ENCODE measurements at places on chromosomes 1 and 21.

GRCh38 chr1:222643606-222643937 lies 25.7 kb downstream of the MIA3 start:
- DNase-seq = no peak

- DNase-seq = no peak
Measured at GRCh38 chr1:31551208-31551607, 25.1 kb upstream of the TINAGL1 start.

GRCh38 chr1:84936116-84936810 lies 43.3 kb upstream of the LPAR3 start:
- DNase-seq = no peak

GRCh38 chr21:35585878-35586277 lies 474.4 kb downstream of the SETD4 start:
- DNase-seq = no peak

DNA sequence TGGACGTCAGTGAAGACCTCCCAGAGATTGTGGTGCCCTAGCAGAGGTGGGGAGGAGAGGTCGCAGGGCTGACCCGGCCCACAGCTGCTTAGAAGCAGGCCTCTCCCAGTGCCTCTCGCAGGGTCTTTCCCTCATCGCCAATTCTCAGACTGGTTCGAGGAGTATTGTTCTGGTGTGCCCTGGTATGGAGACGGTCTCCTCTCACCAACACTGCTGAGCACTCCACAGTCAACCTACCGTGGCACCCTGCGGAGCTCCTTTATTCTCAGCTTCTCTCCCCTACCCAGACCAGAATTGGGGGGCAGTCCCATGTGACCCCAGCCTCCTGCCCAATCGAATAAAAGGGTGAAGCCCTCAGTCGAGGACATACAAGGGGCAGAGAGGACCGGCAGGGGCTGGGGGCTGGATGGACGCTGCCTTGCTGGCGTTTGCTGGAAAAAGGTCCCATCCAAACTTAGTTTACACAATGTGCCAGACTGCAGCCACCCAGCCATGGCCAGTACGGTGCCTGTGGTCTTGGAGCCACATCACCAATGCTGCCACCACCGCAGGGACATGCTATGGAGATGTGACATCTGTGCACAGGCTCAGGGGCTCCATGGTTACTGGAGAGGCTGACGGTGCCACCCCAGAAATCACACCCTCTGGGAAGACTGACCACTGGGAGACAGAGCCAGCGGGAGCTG lies 80.8 kb downstream of the STUM start:
- no peak for DNase-seq

GRCh38 chr1:67853704-67854103 lies 20.4 kb upstream of the GNG12 start:
- DNase-seq = no peak

GRCh38 chr1:201774983-201775344 lies 54.0 kb upstream of the IPO9 start:
- no peak for DNase-seq

DNA sequence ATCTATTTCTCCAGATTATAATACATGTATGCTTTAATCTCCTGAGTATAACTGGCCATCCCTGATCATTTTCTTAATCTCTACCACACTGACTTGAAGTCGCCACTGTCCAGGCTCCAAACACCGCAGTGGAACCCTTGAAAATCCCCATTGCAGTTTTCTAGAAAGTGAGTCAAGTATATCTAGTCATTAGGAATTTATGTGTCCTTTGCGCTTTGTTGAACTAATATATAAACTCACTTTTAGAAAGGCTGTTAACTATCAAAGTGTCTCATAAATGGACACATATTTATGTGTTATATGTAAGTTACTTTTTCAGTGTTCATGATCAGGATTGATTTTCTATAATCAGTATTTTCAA lies 211.5 kb downstream of the PATJ start:
- no peak for DNase-seq

- DNase-seq = no peak
Measured at GRCh38 chr21:15138490-15138889, 73.7 kb upstream of the NRIP1 start.

DNA sequence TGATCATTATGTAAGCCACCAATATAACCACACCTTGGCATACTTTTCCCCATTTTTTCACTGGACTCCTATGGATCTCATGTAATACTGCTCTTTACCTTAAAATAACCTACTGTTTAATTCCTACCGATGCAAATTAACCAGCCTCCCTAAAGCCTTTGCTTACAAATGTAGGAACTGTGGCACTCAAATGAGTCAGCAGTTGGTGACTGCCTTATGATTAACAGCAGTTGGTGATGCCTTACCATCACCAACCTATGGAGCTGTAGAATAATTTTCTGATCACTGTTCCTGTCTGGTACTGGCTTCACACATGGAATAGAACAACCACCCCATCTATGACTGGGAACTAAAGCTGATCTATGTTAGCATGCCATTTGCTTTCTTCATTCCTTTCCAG lies 7.8 kb upstream of the NUDT17 start:
- no peak for DNase-seq

DNA sequence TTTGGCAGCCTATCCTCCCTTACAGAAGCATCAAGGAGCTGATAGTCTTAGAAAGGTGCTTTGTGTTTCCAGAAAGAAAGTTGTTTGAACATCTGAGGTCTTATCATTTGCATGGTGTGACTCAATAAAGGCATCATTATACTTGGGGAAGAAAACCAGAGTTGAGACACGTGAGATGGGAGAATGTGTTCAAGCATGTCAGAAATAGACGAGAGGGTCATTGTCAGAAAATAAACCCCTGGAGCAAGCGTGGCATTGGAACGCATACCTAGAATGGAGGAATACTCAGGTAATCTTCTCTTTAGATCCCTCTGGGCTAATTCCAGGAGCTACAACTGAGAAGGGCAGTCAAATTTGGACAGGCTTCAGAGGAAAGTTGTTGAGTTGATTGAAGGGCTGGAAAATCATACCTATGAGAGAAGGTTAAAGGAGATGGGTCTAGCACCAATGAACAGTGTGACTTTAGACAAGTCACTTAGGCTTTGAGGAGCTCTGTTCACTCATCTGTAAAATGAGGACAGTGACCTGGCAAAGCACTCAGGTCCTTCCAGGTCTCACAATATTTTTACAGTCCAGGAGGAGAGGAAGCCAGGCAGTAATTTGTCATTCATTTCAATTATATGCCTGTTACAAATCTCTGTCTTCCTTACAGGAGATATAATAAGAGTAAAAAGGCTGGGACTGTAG lies 101.3 kb upstream of the C1orf21 start:
- no peak for DNase-seq

- DNase-seq = no peak
Measured at GRCh38 chr1:23237508-23237907, 20.2 kb upstream of the HTR1D start.

DNA sequence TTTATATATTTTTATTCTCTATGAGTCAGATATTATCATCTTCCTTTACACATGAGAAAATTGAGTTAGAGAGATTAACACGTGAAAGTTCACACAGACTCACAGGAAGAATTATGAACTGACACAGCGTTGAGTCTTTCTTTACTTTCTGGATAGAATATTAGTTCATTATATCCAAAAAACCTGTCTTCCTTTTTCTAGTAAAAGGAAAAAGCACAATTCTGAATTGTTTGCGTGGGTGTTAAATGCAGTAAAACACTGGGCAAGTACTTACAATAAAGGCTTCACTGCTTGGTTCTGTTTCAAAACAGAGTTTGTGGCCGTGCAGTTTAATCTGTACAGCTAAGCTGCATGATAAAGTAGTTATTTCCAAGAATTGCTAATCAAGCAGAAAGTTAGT lies 10.8 kb downstream of the MAGI3 start:
- DNase-seq = no peak

DNA sequence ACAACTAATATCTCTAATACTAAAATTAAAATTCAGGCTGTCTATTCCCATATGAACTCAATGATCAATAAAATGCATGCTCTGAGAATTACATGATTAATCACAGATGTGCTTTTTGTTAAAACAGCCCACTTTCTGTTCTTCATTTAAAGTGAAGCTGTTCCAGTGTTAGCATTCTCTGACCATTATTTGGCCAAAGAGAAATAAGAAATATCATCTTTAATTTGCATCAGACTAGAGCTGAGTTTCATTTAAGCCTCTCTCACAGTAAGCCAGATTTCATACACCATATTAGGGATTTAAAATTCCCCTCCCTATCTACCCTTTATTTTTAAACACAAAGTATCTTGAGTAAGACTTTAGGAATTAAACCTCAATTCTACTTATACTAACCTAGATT lies 261.6 kb downstream of the TPR start:
- no peak for DNase-seq

- DNase-seq = no peak
Measured at GRCh38 chr21:43803558-43804300, 14.4 kb downstream of the RRP1 start.

- no peak for DNase-seq
Measured at GRCh38 chr1:240500647-240501046, 111.3 kb downstream of the GREM2 start.

GRCh38 chr1:64898107-64898861 lies 68.1 kb downstream of the JAK1 start:
- DNase-seq = no peak

GRCh38 chr1:90591970-90592356 lies 125.1 kb downstream of the BARHL2 start:
- no peak for DNase-seq

GRCh38 chr1:186404454-186405051 lies 28.9 kb downstream of the ODR4 start:
- no peak for DNase-seq

GRCh38 chr1:83559129-83559840 lies 439.6 kb downstream of the TTLL7 start:
- no peak for DNase-seq

DNA sequence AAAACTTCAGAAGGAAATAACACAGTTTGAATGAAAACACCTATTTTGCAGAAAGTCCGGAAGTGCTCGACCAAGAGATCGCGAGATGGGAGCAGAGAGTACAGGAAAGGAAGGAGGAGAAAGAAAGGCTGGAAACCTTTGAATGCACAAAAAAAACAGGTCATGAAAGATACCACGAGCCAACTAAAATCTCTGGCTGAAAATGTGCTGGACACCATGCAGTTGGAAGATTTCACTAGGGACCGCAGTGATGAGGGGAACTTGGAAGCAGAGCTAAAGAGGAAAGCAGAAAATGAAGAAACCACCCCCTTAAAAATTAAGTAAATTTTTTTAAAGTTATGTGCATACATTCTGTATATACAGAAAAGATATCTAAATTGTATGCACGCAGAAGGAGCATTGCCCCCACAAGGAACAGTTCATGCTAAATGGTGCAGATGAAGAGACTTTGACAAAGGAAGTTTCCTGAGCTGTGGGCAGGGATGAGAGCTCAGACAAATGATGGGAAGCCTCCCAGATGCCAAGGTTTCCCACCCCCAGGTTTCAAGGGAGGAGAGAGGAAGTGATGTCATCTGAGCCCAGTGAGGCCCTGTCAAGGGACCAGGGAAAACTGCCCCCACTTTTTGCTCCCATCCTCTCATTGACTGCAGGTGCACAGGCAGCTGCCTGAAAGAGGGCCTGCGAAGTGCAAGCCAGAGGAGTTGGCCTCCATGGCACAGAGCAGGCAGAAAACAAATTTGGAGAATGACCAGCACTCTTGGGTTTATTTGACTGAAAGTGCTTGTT lies 52.5 kb downstream of the ETS2 start:
- no peak for DNase-seq

DNA sequence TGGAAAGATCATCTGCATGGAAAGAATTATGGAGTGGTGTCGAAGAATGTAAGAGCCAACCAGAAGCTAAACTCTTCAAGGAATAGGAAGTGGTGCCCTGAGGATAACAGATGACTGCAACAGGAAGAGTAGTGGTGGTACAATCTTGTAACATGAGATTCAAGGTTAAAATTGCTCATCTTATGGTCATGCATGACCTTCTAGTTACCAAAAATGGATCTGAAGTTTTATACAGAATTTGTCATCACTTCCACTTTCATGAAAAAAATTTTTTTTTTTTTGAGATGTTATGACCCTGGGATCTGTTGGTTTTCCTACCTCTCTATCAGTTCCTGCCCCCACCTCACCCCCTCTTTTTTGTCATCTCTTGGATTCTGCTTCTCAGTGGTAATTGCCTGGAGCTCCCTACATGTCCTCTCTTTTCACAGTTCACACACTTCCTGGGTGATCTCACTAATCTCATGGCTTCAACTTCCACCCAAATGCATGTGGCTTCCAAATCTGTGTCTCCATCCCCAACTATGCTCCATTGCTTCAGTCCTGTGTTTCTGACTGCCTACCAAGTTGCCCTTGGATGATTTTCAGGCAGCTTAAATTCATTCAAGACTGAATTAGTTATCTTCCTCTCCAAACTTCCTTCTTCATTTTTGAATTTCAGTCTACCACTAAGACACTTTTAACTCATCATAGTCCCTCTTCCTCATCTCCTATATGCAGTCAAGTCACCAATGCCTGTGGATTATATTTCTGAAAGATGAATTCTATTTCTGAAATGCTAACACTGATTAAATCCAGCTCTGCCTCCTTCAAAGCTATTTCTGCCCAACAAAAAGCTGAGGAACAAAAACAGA lies 48.4 kb downstream of the SLAMF6 start:
- no peak for DNase-seq

DNA sequence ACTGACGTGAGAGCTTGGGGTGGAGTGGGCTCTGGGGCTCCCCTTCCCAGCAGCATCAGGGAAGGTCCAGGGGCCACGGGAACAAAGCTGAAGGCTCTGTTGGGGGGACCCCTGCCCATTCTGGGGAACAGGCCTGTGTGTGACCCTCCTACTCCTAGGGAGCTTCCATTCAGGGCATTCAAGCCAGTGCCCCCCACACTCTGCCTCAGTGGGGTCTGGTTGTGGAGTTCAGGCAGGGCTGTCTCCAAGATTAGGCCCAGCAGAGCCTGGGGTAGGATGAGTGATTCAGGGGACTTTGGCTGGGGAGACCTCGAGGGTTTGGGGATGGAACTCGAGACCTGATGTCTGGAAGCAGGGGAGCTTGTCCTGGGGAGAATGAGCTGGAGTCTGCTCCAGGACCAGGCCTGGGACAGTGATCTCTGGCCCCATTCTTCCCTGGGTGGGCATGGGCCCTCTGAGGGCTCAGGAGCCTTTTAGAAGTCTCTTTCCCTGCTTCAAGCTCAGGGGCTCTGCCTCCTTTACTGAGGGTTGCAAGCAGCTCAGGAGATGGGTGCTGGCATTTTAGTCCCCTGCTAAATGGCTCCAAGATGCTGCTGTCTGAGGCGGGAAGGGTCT lies 81.7 kb downstream of the PTPRU start:
- no peak for DNase-seq

DNA sequence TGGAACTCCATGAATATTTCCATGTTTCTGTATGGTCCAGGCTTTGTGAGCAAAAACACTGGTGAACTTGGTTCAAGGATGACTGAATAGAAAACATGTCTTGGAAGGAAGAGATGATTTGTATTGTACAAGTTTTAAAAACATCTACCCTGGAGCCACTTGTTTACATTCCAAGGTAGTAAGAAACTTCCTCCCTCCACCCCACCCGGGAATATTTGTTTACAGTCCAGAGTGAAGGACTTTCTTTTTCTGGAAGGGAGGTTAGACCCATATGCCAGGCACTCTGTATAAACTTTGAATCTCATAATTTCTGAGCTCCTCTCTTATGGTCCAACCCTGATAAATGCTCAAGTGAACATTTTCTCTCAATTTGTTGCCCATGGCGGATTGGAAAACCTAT lies 323.3 kb upstream of the LYPLAL1 start:
- no peak for DNase-seq

- DNase-seq = no peak
Measured at GRCh38 chr1:15714406-15715136, 21.5 kb upstream of the SLC25A34 start.

- DNase-seq = no peak
Measured at GRCh38 chr1:161884475-161884874, 118.4 kb downstream of the ATF6 start.

- no peak for DNase-seq
Measured at GRCh38 chr1:243902100-243902499, 52.1 kb upstream of the AKT3 start.

- DNase-seq = no peak
Measured at GRCh38 chr1:149845416-149845815, 54.0 kb upstream of the BOLA1 start.

All from stimulated activated CD4-positive, alpha-beta T cell treated with anti-CD3 and anti-CD28 coated beads, Interleukin-1b, Interleukin-23, amount 100 ng/mL, for 1 hour (primary cell).